Fibroblast of skin of scalp (primary cell): ENCODE measurements at places on chromosomes 12 and 14.

DNA sequence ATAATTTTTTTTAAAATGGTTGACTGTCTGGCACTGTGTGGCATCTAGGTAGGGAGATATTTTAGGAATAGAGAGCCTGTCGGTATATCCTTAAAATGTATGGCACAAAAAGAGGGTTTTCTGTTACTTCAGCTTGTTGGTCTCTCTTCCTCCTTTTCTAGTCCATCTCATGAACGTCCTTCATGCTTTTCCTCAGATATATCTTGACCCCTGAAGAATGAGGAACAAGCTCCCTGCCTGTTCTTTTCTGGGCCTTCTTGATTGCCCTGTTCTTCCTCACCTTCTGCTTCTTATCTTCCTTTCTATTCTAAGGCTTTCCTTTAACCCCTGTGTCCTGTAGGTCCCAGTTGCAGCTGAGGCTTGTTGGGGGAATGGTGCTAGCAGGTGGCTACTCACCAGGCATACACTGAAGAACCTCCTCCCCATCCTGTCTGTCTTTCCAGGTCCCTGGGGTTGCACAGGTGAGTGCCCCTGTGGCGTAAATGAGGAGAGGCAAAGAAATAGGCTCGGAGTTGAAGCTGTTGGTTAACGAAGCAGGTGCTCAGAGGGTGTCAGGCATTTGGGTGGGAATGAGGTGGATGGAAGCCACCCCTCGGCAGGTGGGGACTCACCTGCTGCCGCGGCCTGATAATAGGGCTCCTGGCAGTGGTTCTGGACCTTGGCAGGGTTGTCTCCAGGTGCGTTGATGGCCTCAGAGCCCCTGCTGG is 7.2 kb upstream of the C1R start:
- DNase-seq = no peak

DNA sequence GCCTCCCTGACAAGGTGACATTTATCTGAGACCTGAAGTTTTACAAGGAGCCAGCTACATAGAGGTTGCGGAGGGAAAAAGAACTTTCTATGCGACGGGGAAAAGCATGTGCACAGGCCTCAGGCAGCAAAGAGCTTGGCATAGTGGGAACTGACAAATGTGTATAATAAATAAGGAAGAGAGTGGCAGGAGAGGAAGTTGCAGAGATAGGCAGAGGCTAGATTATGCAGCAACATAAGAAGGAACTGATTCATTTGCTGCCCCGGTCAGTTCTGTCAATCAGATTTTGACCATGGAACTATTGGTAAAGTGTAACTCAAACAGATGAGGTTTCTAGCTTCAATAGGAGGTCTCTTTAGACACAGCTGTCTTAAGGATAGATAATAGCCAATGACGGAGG is 33.7 kb upstream of the RIC8B start:
- DNase-seq = no peak

- DNase-seq = peak; percentile 93
These were observed 56.7 kb downstream of the MSRB3 start for GRCh38 chr12:65335021-65335714.

DNA sequence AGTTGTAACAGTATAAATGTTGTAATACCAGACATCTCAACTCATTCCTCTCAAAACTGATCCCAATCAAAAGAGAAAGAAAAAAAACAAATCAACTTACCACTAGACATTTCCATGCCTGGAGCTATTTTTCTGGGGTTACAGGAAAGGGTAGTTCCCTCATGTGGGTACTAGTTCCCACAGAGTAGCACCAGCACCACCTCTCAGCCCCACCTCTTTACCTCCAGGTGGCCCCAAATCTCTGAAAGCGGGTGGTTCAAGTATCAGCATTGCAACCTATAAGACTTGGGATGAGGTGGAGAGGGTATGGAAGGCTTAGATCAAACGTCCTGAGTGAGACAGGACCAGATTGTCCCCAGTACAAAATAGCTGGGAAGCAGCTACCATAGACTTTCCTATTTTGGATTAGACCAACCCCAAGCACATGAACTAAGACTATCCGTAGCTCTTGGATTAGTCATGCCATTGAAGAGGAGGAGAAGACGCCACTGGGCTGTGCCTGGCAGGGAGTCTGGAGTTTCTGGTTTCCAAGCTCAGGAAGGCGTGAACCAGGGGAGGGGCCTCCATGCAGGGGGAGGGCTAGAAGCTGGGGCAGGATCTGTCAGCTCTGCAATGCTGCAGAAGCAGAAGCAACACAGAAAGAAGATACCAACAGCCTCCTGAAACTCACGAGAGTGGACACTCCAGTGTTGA is at the start of gene SLC39A2:
Gene SLC39A2 (plus strand): TSS at position 620 of the 693 bp plus-strand sequence. CDS start 154 bp downstream, outside the sequence.
- peak; percentile 84 for DNase-seq

- no peak for DNase-seq
These were observed 467.5 kb downstream of the VRK1 start for GRCh38 chr14:97264516-97265230.

GRCh38 chr12:104571328-104571727 is 114.6 kb downstream of the CHST11 start:
- DNase-seq = no peak

DNA sequence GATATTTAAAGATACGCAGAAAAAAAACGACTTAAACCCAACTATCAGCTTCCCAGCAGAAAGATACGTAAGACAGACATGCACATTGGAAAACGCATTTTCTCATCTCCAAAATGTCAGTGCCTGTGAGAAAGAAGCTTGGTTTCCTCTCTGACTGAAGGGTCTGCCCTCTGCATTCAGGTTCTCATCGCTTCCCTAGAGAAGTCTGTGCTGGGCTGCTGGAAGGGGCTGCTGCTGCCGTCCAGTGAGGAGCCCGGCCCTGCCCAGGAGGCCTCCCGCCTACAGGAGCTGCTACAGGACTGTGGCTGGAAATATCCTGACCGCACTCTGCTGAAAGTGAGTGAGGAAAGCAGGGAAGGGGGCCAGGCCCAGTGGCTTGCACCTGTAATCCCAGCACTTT is 4.7 kb upstream of the PFDN5 start:
- no peak for DNase-seq

- DNase-seq = peak; percentile 60
These were observed 258.6 kb upstream of the TMEM132C start for GRCh38 chr12:128008341-128008740.

DNA sequence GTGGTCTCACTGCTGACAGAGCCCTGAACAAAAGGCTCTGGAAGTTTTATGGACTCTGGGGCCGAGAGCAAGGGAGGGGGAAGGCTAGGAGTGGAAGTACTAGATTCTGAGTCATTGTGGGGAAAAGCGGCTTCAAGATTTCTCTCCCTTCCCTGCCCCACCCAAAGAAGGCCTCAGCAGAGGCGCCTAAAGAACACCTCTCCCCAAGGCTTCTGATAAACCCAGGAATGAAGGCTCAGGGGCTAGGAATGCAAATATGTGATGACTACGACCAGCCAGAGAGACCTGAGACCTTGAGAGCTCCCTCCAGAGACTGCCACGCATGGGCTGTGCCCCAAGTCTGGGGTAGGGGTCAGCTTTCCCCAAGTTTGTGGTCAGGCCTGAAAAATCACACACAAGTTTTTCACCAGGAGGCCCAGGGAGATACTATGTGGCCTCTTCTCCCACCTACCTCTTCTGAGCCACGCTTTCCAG is 130.7 kb upstream of the HIF1A start:
- DNase-seq = peak; percentile 98

- DNase-seq = no peak
These were observed 80.4 kb upstream of the WSCD2 start for GRCh38 chr12:108048686-108049085.

DNA sequence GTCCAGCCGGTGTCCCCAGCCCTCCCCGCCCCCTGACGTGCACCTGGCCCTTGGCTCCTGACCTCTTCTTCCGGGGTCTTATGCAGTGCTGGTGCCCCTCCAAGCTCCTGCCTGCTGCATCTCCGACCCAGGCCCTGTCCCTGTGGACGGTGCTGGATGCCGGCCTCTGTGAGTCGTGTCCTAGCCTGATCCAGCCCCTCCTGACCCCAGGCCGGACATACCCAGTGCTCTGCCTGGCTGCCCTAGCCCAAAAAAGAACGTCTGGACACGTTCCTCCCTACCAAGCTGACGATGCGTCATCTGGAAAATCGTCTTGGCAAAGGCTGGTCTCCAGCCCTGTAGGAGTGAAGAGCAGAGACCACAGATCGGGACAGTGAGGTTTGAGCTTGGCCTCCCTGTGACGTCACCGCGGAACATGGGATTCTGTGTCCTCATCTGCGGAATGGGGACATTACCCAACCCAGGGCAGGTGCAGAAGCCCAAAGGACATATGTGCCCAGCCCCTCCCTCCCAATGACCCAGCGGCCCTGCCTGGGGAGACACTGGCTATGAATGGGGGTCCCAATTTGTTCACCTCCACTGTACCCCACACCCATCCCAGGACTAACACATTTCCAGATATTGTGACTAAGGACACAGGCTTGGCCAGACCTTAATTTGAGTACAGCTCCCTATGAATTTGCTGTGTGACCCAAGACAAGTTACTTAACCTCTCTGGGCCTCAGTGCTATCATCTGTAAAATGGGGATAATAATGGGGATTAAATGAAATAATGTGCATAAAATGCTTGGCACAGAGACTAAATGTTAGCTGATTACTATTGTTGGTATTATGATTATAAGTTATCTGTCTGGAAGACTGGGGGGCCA is 51.0 kb upstream of the BCL11B start:
- no peak for DNase-seq

GRCh38 chr14:61577506-61577931 is 117.8 kb upstream of the HIF1A start:
- DNase-seq = peak; percentile 52
